Coronary artery (tissue), 2 donors: ENCODE measurements at places on chromosomes 2 and 18.

GRCh38 chr2:70095720-70096670, 8.7 kb downstream of the PCBP1 start:
- no peak for DNase-seq

- no peak for DNase-seq
Observed at GRCh38 chr2:20565623-20566236, 85.2 kb downstream of the HS1BP3 start.

- no peak for DNase-seq
Observed at GRCh38 chr18:30971338-30971956, 71.1 kb downstream of the DSC3 start.

GRCh38 chr2:147222506-147222905, 622.3 kb upstream of the ACVR2A start:
- no peak for DNase-seq

- DNase-seq: no peak
Observed at GRCh38 chr2:82650038-82650437, 1809.0 kb downstream of the SUCLG1 start.

- DNase-seq: no peak
Observed at GRCh38 chr18:60350941-60351340, 21.6 kb downstream of the MC4R start.

DNA sequence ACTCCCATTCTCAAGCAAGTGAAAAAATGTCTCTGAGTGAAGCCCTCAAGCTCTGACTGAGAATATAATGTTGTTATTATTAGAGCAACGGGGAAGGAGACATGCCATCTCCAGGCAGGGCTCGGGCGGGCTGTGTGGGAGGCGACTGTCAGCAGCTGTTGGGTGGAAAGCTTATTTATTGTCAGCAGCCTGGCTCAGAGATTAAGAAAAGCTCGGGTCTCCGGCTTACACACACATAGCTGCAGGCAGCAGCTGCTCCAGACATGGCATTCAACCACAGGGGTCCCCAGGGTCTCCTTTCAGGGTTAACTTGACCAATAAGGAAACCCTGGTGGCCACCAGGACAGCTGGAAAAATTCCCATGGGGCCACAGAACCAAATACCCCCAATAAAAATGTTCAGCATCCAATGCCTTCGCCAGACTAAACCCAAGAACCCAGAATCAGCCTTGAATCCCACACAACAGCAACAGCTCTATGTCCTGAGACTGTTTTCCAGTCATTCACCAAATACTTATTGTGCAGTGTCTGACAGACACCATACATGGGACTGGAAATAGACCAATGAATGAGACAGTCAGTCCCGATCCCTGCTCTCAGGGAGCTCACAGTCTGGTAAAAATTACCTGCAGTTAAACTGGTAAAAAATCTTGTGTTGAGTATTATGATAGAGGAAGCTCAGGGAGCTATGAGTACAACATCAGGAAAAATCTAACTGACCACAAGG, 70.5 kb upstream of the RTN4 start:
- no peak for DNase-seq

DNA sequence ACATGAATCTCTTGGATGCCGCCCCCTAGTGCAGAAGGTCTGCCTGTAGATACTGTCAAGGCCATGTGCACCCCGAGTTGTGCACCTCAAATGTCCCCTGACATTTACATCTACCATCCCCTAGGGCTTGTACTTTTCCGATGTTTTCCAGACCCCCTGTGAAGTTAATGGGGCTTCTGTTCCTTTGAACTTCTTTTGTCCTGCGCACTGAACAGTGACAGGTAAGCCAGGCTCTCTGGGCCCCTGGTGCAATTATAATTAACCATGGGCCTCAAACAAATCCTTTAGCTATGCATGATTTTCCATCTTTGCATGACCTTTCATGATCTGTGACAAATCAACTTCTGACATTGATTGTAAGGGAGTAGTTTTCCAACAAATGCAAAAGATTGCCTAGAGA, 158.4 kb downstream of the FHOD3 start:
- DNase-seq: no peak

GRCh38 chr2:98731041-98731893, at the start of gene MGAT4A:
MGAT4A (minus strand) TSS chr2:98731132; CDS start chr2:98726332, 4,800 bp downstream.
- peak; percentile 87 for DNase-seq

GRCh38 chr2:239917125-239917956, 107.8 kb downstream of the NDUFA10 start:
- DNase-seq: no peak

DNA sequence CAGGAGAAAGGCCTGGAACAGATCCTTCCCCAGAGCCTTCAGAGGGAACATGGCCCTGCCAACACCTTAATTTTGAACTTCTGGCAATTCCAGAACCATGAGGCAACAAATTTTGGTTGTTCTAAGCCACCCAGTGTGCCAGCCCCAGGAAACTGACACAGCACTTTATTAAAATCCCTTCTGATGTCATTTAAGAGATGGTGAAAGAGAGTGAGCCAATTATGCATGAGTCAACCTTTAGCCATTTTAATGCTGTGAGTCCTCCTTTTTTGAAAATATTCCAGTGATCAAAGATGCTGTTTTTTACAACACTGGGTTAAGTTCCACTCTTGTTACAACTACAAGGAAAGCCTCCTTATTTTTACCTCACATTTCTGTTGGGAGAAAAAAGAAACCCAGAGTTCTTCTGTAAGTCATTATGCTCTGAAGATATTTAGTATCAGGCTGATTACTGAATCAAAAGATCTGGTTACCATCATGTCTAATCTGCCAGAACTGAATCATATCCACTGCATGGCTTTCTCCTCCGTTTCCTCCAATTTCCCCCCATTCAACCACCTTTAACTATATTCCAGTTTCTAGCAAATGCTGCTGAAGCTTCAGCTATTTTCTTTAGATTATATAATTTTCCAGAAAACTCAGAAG, 235.4 kb downstream of the TXNL1 start:
- no peak for DNase-seq

DNA sequence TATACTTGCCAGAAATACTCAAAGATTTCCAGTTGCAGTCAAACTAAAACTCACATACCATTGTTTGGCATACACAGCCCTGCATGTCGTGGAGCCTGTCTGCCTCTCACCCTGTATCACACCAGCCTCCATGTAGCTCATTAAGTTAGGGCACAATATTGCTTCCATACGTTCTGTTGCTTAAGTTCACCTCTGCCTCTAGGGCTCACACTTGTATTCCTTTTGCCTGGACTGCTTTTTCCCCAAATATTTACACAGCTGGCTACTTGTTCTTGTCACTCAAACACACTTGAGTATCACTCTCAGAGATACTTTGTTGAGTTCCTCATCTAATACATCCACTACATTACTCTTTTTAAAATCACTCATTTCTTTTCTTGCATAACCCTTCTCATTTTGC, 83.1 kb downstream of the PTH2R start:
- no peak for DNase-seq

DNA sequence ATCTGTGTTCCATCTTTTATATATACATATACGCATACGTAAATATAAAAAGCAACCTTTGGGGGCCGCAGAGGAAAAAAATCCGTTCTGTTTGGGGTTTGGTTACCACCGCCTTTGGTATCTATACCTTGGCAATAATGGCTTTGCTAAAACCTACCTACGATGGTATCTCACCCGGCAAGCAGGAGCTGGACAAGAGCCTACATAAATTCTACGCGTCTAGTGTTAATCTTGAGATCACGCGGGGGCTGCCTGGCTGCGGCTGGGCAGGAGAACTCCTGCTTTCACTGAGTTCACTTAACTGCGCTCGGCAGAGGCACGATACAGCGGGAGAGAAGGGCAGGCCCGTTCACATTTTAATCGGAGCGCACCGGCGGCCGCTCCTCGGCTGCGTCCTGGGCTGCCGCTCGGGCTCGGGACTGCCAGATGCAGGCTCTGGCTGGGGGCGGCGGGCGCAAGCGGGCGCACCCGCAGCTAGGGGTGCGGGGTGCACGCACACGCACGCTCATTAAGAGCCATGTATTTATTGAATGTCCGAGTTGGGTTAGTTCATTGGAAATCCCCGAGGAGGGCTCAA, 1.7 kb upstream of the POU3F3 start:
- no peak for DNase-seq

- DNase-seq: no peak
Observed at GRCh38 chr2:3045318-3045921, 332.2 kb downstream of the EIPR1 start.

- DNase-seq: no peak
Observed at GRCh38 chr2:132632000-132632649, 37.9 kb downstream of the LYPD1 start.

GRCh38 chr2:16747257-16747656, 81.6 kb upstream of the CYRIA start:
- peak; percentile 8 for DNase-seq

- no peak for DNase-seq
Observed at GRCh38 chr18:44729631-44730101, 49.0 kb downstream of the SETBP1 start.

- no peak for DNase-seq
Observed at GRCh38 chr18:47756364-47757016, 174.0 kb downstream of the SMAD2 start.

GRCh38 chr2:48249025-48249424, 280.9 kb upstream of the STON1 start:
- no peak for DNase-seq
